ENCODE measurements at places on chromosomes 6 and 20.

DNA sequence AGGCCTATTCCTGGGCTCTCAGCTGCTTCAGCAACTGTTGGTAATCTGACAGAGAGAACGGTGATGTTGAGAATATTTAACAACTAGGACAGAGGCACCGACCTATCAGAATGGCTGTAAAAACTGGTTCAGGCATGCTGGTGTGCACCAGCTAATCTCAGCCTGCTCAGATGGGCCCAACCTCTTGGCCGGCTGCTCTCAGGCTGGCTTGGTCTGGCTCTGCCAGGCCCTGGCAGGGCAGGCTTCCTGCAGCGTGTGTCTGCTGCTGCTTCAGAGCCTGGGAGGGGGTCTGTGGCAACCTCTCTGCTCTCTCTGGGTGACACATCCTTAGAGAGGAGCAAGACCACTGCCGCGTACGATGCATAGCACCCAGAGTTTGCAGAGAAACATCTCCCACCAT, 4.8 kb downstream of the SLC2A12 start:
- DNase-seq = no peak

- DNase-seq = no peak
Observed at GRCh38 chr20:62293111-62293784, 9.5 kb upstream of the ADRM1 start.

DNA sequence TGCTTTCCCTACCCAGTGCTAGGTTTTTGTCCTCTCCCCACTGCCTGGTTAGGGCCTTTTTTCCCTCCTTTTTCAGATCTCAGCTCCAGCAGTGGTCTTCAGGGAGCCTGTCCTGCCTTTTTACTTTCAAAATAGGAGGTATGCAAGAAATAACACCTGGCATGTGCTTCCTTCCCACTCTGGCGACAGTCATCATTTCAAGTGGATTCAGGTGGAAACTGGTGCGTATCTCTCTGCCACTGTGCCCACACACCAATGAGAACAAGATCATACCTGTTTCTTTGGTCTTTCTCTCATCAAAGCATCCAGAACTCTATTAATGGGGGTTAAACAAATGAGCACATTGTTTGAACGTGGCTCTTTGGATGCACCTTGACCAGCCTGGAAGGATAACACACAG, 95.7 kb upstream of the GGTLC1 start:
- no peak for DNase-seq

DNA sequence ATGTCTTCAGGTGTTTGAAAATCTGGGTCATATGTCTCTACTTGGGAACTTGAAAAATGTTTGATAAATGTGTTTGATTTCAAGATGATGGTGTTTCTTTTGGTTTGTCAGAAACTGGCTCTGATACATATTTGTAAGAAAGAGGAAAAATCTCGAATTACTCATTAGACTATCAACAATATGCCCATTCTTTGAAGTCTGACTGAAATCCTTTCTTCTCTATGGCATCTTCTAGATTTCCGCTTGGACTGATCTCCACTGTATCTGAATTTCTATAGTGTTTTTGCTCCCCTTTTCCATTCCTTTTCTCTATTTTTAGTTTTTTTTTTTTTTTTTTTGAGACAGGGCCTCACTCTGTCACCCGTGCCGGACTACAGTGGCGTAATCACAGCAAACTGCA, 1096.5 kb downstream of the KIF16B start:
- DNase-seq = no peak

DNA sequence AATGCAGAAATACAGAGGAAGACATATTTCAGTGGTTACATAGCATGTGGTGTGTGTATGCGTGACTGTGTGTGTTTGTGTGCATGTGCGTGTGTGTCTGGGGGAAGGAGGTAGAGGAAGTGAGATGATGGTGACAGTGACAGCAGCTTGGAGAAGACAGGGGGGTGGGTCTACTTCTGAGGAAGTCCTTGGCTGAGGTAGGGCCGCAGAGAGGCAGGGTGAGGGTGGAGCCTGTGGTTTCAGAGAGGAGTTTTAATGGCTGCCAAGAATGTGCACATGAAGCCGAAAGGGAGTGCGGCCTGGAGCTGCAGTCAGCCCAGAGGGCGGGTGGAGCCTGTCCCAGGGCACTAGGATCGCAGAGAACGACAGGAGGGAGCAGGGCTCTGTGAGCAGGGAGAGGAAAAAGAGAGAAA, 22.7 kb upstream of the RNF24 start:
- no peak for DNase-seq

DNA sequence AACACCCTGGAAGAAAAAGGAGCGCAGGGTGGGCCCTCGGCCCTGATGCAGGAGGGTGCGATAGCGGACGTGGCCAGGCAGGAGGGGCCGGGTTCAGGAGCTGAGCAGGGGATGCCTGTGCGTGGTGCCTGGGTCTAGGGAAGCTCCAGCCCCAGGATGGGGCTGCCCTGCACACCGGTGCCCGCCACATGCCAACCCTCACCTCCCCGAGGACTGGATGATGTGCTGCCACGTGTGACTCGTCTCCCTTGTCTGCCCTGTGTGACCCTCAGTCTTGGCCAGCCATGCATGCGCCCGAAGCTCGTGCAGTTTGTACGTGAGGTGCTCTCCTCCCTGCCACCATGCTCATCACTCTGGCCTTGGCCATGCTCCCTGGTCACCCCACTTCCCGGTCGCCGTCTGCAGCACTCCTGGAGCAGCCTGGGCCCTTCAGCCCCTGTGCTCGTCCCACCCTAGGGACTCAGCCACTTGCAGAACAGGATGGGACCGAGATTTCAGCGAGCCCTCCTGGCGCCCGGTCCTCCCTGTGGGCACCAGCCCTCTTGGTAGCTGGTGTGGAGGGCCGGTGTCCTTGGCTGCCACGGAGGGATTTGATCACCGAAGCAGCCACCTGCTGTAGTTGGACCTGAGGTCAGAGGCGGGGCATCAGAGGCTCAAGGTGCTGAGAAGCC, 4.3 kb upstream of the COL20A1 start:
- DNase-seq = no peak

- DNase-seq = no peak
Observed at GRCh38 chr6:692356-692851, 535 bp downstream of the EXOC2 start.

GRCh38 chr20:43870484-43870883, 44.2 kb upstream of the TOX2 start:
- DNase-seq = no peak

- no peak for DNase-seq
Observed at GRCh38 chr6:161890133-161890831, 616.4 kb upstream of the AGPAT4 start.
